Peyer's patch (tissue), 4 donors: ENCODE measurements at places on chromosomes 1 and 21. TPM values are rescaled to one million over a fixed set of nuclear protein-coding genes. Genes with fewer than 3 reads are reported as not detected.

DNA sequence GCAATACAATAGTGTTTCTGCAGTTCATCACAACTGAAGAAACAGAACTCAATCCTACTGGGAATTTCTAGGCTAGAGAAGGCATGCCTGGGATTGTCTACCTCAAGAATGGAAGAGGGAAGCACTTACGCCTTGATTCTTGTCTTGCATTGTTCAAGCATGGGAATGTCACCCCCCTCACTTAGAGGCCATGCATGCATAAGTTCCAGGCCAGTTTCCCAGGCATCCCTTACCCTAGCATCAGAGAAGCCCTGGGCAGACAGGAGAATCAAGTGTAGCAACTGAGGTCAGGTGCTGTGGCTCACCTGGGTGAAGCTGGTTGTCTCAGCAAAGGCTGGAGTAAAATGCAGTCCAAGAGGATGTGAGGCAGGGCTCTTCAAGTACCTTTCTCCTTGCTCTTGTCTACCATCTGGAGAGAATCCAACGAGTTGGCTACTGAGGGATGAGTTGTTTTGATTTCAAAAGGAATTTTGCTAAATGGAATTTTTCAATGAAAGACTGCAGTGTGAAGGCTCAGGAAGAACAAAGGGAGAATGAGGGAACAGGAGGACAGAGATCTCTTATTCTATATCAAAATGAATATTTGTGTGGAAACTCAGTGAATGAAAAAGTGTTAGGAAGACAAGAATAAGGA, 174.3 kb downstream of the NEK7 start:
- H3K27ac ChIP-seq = no peak overlapping the region
- H3K36me3 ChIP-seq = no peaks in the 10 kb centered on the region
- no peak for DNase-seq

- H3K27me3 ChIP-seq = no peaks in the 10 kb centered on the region
- H3K36me3 ChIP-seq = no peaks in the 10 kb centered on the region
These were observed 257.9 kb downstream of the FGGY start for GRCh38 chr1:59554752-59555151.

DNA sequence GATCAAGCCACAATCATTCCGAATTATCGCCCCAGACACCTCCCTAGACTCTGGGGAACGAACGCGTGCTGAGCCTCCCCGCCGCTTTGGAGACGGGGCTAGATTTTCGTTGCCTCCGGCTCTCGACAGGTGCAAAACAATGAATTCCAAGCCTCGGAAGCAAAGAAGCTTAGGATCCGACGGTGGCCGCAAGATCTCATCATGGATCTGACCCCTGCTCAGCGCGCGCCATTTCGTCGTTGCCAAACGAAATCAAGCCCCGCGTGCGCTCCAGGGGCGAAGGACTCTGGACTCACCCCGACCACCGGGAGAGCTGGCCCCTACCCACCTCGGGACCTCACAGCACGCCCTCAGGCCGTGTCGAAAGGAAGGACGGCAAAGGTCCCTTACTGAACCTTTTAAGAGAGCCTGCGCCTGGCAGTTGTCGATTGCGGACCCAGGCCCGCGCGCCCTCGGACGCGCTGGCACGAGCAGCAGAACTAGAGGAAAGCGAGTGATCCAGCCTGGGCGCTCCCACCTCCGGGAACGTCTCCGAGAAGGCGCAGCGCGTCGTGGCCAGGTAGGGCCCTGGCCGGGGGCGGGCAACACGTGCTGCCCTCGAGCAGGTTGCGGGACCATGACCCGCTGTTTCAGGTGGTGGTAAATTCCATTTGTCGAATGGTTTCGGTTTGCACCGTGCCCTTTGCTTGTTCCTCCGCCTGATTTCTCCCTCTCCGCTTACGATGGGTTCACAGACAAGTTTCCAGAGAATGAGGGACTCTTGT, 1.6 kb upstream of the RUNX3 start:
- no peak for DNase-seq
- H3K27ac ChIP-seq = peak overlapping the region; percentile 98
- H3K36me3 ChIP-seq = no peaks in the 10 kb centered on the region
- H3K4me3 ChIP-seq = no peak overlapping the region
- H3K27me3 ChIP-seq = no peaks in the 10 kb centered on the region
- H3K4me1 ChIP-seq = peaks cover 39% of the 10 kb centered on the region

- no peak overlapping the region for H3K4me3 ChIP-seq
- DNase-seq = no peak
- no peaks in the 10 kb centered on the region for H3K4me1 ChIP-seq
These were observed 45.3 kb downstream of the SETD4 start for GRCh38 chr21:36015045-36015444.

- H3K36me3 ChIP-seq = no peaks in the 10 kb centered on the region
- H3K27ac ChIP-seq = no peak overlapping the region
- DNase-seq = no peak
- H3K4me1 ChIP-seq = no peaks in the 10 kb centered on the region
- no peaks in the 10 kb centered on the region for H3K27me3 ChIP-seq
These were observed 4.8 kb downstream of the GBP7 start for GRCh38 chr1:89171067-89171438.

DNA sequence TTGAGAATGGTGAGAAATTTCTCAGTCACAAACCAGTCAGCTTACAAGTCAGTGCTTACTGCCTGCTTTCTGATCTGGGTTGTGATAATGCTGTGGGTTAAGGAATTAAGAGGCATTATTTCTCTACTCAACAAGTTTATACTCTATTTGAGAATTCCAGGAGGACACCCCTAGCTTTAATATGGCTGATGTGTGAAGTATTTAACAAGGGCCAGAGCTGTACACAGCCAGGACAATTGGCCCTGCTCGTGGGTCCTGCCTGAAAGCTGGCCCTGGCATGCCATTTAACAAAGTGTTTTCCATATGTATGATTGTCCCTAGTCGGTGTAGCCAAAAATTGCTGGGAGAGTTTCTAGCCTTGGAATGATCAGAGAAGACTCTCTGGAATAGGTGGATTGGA, 43.2 kb downstream of the HHAT start:
- no peak overlapping the region for H3K27ac ChIP-seq
- no peaks in the 10 kb centered on the region for H3K27me3 ChIP-seq
- H3K4me3 ChIP-seq = no peak overlapping the region
- no peaks in the 10 kb centered on the region for H3K4me1 ChIP-seq

DNA sequence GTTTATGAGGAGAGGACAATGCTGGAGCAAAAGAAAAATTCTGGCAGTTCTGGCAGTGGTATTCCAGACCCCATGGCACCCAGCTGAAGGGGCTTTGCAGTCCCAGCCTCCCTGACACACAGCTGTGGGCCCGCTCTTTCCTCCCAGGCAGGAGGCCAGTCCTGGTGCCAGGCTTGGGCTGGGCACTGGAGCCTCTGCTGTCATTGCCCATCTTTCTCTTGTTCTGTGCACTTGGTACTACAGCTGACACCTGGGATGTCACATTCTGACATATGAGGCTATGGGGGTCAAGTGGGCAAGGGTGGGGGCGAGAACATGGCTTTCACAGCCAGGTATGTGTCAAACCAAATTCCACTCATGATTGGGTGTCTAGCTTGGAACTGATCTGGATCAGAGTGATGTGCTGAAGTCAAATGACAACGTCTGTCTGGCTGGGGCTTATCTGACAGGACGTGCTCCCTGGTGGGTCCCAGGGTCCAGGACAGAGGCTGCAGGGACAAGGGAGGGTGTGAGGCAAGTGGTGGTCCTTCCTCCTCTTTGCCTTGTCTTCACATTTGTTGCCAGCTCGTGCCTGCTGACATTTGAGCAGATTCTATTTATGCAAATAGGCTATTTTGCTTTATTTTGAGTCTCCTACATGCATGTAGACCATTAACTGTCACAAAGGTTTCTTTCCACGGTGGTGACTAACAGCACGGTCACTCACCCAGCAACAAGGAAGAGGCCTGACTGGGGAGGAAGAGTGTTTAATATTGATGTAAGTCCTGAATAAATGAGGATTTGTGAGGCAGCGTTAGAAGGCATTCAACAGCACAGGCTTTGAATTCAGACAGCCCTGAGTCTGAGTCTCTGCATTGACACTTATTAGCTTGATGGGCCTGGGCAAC, 336.3 kb downstream of the PBX1 start:
- no peaks in the 10 kb centered on the region for H3K36me3 ChIP-seq
- no peaks in the 10 kb centered on the region for H3K4me1 ChIP-seq
- no peak overlapping the region for H3K4me3 ChIP-seq
- H3K27ac ChIP-seq = no peak overlapping the region
- no peaks in the 10 kb centered on the region for H3K27me3 ChIP-seq

SPTA1 gene
- total RNA-seq = not detected

DNA sequence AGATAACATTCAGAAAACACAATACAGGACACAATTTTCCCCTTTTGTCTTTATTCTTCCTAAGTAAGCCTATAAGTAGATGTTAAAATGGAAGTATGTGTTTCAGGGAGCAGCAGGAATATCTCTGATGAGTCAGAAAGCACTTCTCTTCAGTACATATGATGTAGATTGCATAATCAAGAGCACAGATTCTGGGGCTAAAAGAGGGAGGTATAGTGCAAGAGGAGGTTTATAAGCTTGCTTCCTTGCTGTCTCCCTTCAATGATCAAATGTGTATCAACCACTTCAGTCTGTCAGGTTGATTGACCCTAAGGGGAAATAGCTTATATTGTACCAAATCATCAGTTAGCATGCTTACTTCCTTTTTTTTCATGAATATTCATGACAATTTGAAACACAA, 822.8 kb downstream of the BRINP3 start:
- no peaks in the 10 kb centered on the region for H3K4me1 ChIP-seq
- DNase-seq = no peak
- no peaks in the 10 kb centered on the region for H3K36me3 ChIP-seq
- H3K4me3 ChIP-seq = no peak overlapping the region
- H3K27ac ChIP-seq = no peak overlapping the region
- H3K27me3 ChIP-seq = no peaks in the 10 kb centered on the region

- H3K27me3 ChIP-seq = no peaks in the 10 kb centered on the region
- H3K4me1 ChIP-seq = peaks cover 44% of the 10 kb centered on the region
- peak overlapping the region; percentile 50 for H3K27ac ChIP-seq
- peaks cover 61% of the 10 kb centered on the region for H3K36me3 ChIP-seq
These were observed 5.9 kb downstream of the RXFP4 start for GRCh38 chr1:155947292-155947691.
